Fibroblast of mammary gland (primary cell): ENCODE measurements at places on chromosomes 4 and X.
A peak's percentile ranks its signal among the peaks of the same experiment; 100 is the strongest.

GRCh38 chr4:105622269-105622668 is 69.8 kb downstream of the ARHGEF38 start:
- DNase-seq: peak; percentile 62

- peak; percentile 68 for DNase-seq
These were observed 17.3 kb upstream of the SEL1L3 start for GRCh38 chr4:25879991-25880651.

GRCh38 chr4:17230727-17231126 is 281.2 kb downstream of the QDPR start:
- peak; percentile 4 for DNase-seq

- no peak for DNase-seq
These were observed 17.4 kb downstream of the GABRA4 start for GRCh38 chr4:46975812-46976553.
